CD4-positive, alpha-beta T cell treated with Interferon gamma for 1 hour (primary cell): ENCODE measurements at places on chromosomes 12 and 14.

- DNase-seq = peak; percentile 20
Measured at GRCh38 chr12:76183459-76184186, 99.1 kb upstream of the NAP1L1 start.

- DNase-seq = no peak
Measured at GRCh38 chr12:67477681-67478265, 170.8 kb upstream of the DYRK2 start.

- no peak for DNase-seq
Measured at GRCh38 chr14:30387871-30388270, 171.1 kb upstream of the G2E3 start.

GRCh38 chr14:75561013-75561432 is 17.4 kb upstream of the FLVCR2 start:
- peak; percentile 31 for DNase-seq

DNA sequence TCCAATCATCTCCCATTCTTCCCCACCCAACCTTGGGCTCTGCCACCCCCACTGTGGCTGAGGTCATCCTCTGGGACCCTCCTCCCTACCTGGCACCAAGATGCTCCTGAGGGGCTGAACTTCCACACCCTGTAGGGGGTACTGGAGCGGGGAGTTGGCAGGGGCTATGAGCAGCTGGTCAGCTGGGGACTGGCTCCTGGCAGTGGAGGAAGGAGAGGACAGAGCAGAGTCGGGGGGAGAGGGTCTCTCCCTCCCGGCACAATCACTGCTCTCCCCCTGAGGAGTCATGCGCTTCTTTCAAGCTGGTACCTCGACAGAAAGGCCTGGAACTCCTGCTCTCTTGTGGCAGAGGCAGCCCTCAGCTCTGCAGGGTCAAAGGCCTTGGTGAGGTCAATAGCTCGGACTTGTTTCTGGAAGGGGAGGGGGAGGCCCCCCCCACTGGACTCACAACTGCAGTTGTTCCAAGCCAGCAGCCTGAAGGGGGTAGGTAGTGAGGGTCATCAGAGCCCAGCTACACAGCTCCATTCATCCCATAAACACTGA is 2.0 kb downstream of the B4GALNT1 start:
- no peak for DNase-seq

DNA sequence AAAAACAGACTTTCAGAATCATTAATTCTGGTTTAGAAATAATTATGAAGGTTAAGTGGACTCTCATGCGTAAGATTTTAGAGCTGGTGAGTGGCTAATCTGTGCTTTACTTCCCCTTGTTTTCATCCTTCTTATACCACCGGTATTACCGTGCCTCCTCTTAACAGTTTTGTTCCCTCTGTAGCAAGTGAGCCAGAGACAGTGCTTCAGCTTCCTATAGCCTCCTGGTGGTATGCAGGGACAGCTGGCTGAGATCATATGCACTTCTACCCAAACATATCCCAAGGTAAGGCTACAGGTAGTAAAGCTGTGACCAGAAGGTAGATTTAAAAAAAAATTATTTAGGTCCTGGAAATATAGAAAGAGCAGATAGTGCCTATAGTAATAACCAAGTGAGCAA is 55.2 kb downstream of the PDE3A start:
- no peak for DNase-seq
